ENCODE measurements at places on chromosomes 3 and 15. TPM values are rescaled to one million over a fixed set of nuclear protein-coding genes. Genes with fewer than 3 reads are reported as not detected.

DNA sequence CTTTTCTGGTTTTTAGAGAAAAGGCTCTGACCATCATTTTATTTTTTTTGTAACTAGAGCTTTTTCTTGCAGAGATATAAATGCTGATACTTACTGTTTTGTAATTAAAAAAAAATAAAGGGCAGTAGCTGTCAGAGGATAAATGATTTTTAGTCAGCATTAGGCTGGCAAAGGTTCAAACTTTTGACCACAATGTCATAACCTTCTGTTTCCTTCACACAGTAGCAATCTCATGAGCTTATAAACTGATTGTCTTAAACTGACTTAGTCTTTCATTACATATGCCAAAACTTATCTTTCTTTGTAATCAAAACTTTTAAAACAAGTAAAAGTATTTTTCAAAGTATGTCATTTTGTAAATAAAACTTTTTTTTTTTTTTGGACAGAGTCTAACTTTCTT is 841.9 kb downstream of the OTOL1 start:
- DNase-seq, result peak; percentile 6

GRCh38 chr3:21435871-21436270 is 315.1 kb downstream of the ZNF385D start:
- DNase-seq, result peak; percentile 26

DNA sequence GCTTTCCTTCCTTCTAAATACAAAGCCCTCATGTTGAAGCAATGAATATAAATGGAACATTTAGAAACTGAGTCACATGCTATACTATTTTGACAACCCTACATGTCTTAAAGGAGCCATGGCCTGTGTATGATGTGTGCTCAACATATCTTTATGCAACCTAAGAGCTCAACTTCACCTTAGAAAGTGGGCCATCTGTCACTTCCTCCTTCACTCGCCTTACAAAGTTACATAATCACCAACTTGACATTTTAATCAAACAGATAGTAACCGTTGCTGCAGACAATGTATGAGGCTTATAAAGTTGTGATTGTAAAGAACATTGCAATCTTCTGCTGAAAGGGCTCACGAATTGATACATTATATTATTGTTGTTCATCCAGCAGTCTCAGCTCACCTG is 163.6 kb downstream of the SERPINI1 start:
- no peak for DNase-seq

- no peak for DNase-seq
These were observed 8.0 kb downstream of the A4GNT start for GRCh38 chr3:138124188-138124587.

DNA sequence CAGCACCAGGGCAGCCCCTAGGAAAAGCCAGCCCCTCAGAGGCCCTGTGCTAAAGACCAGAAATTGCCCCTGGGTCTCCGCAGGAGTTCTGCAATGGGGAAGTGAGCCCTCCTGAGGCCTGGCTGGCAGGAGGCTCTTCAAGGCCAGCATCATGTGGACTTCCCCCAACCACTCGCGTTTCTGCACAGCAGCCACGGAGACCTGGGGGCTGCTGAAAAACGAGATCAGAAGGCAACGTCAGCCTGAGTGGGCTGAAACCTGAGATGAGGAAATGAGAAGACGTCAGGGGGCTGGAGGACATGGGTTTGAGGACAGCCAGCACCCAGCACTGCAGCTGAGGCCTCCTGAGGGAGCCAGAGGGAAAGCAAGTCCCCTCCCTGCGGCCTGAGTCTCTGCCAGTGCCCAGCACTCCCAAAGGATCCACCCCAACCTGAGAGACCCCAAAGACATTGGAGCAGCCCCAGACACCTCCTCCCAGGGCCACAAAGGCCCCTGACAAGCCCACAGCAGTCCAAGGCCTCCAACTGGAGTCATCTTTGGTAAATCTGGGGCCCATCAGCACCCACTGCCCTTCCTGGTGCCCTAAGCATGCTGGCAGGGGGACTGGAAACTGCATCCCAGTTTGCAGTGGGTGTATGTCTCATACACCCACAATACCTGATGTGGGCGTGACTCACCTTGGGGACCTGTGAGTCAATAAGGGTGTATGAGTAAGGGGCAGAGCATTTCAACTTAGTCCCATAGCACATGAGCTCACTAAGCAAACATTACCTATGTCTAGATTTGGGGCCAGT is 29.2 kb upstream of the CYP11A1 start:
- DNase-seq, result peak; percentile 55

DNA sequence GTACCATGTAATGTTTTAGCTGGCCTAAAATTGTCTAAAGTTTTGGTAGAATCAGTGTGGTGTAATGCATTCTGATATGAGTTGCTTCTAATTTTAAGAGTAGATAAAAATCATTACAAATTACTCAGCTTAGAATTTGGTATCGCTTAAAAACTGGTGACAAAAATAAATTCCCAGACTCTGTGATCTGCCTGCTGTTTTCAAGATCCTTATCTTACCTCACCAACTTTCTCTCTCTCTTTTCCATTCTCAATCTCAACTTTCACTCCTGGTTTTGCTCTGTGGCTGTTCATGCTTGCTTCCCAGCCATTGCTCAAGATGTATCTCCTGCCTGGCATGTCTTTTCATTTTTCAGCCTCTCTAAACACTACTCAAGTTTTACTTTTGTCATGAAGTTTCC is 45.7 kb downstream of the TCF12 start:
- DNase-seq, result peak; percentile 47

Gene CATSPER2
- 0.60 TPM for total RNA-seq

Gene RBPMS2
- total RNA-seq, result not detected
